ENCODE measurements at places on chromosomes 6 and 20.

DNA sequence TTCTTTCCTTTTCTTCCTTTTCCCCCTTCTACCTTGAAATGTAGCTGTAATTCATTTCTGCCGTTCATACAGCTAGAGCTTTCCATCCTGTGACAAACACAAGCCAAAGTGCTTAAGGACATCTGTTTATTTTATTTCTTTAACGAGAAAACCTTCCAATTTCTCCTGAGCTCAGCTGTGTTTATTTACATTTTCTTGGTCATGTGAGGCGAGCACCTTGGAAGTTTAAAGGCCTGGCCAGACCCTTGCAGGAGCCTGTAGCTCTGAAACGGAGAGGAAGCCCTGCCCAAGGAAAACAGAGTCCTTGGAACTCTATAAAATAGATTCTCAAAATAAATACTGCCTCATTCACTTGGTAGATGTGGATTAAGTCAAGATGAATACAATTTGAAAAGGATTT, 223.1 kb downstream of the EYA2 start:
- no peaks in the 10 kb centered on the region for H3K4me1 ChIP-seq
- H3K27me3 ChIP-seq: no peaks in the 10 kb centered on the region
- H3K4me3 ChIP-seq: no peak overlapping the region

DNA sequence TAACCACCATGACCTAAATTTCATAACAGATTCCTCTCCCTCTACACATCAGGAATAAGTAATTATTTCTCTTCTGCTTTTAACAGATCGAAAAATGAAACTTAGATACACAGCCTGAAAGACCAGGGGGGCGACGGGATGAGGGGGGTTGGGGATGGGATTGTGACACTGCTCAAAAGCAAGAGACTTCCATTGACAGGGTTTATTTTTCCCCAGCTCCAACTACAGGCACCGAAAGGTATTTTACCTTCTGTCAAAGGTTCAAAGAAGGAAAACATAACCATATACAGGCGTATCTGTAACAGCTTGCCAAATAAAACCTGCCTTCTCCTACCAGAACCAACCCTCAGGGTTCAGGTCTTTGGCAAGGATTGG, 1.3 kb downstream of the EPHA7 start:
- H3K27me3 ChIP-seq: no peaks in the 10 kb centered on the region
- no peak overlapping the region for H3K4me3 ChIP-seq
- DNase-seq: no peak
- no peaks in the 10 kb centered on the region for H3K36me3 ChIP-seq
- peaks cover 3% of the 10 kb centered on the region for H3K4me1 ChIP-seq

GRCh38 chr6:70353448-70353847, 50.6 kb upstream of the COL9A1 start:
- H3K36me3 ChIP-seq: no peaks in the 10 kb centered on the region
- DNase-seq: no peak
- no peak overlapping the region for H3K27ac ChIP-seq
- H3K27me3 ChIP-seq: no peaks in the 10 kb centered on the region

DNA sequence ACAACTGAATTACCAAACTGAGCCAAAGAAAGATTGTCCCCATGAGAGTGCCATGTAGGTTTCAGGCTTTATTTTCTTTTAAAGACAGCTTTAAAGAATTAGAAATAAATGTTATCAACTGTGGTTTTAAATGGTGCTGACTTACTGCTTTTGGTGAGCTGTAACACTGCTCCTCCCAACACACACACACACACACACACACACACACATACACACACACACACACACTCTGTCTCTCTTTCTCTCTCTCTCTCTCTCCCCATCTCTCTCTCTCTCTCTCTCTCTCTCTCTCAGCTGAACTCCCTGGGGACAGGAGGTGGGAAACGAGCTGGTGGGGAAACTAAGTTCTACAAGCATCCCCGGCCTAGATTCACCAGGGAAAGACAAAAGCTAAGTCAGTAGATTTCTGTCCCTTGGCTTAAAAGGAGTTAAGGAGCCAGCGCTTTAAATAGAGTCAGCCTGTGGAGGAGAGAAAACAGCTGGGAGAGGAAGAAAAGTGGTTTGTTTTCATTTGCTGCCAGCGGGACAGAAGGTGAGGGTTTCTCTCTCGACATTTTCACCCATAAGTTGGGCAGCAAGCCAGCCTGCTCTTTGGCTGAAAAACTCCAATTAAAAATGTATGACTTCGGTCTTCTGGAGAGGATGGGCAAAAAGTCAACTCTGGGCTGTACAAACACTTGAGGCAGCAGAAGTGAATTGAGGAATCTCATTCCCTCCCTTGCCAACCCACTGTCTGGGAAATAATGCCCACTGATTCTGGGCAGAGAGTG, 27.4 kb downstream of the CBLN4 start:
- H3K27me3 ChIP-seq: no peaks in the 10 kb centered on the region
- no peaks in the 10 kb centered on the region for H3K36me3 ChIP-seq
- no peaks in the 10 kb centered on the region for H3K4me1 ChIP-seq

DNA sequence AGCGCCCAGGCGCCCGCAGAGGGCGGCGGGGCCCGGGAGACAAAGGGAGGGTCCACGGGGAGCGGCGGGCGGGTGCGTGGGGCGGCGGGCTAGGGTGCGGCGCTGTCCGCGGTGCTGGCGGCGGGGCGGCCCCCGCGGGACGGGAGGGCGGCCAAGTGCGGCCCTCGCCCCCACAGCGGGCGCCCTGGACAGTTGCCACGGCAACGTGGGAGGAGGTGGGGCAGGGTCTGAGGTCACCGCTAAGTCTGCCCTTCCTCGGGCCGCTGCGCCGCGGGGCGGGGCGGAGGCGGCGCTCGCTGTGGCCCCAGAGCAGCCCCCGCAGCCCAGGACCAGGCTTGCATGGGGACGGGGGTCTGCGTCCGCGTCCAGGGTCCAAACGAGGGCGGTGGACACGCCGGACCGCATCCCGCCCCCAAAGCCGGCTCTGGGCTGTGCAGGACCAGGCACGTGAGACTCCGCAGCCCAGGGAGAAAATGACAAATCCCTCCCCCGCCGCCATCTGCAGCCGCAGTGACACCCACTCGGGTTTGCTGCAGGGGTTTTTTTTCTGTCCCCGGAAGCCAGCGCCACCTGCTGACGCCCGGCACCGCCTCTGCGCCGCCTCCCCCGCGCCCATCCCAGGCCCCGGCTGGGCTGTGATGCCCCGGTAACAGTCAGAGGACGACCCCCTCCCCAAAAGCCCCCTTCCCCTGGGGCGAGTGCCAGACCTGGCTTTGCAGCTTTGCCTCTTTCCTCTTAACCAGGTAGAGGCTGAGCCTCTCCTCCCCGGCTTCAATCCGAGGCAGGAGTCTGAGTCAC, 36.8 kb downstream of the YTHDF1 start:
- peaks cover 21% of the 10 kb centered on the region for H3K27me3 ChIP-seq
- H3K4me1 ChIP-seq: peaks cover 16% of the 10 kb centered on the region
- peak; percentile 63 for DNase-seq
- no peaks in the 10 kb centered on the region for H3K36me3 ChIP-seq
- peak overlapping the region; percentile 24 for H3K4me3 ChIP-seq

GRCh38 chr6:30678964-30679726, 6.3 kb upstream of the DHX16 start:
- H3K4me1 ChIP-seq: peaks cover 38% of the 10 kb centered on the region
- peak overlapping the region; percentile 70 for H3K4me3 ChIP-seq
- H3K27ac ChIP-seq: peak overlapping the region; percentile 94
- H3K36me3 ChIP-seq: peaks cover 32% of the 10 kb centered on the region
- DNase-seq: peak; percentile 87

DNA sequence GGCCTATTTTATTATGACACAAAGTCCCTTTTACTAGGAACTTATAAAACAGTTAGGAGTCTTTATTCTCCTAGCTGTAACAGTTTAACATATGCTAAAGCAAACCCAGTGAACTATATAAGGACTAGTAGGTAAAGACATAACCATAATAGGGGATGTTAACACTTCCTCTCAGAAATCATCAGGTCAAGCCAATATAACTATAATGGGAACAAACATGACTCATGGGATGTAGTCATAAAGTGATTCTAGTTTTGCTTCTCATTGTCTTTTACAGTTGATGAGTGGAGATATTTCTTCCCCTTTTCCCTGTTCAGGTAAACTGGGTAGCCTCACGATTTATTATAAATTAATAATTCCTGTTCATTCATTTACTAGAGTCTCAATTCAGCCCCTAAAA, 9.7 kb downstream of the PTCHD4 start:
- no peaks in the 10 kb centered on the region for H3K27me3 ChIP-seq
- no peaks in the 10 kb centered on the region for H3K4me1 ChIP-seq
- H3K27ac ChIP-seq: no peak overlapping the region
- H3K36me3 ChIP-seq: no peaks in the 10 kb centered on the region
- no peak overlapping the region for H3K4me3 ChIP-seq
- no peak for DNase-seq

DNA sequence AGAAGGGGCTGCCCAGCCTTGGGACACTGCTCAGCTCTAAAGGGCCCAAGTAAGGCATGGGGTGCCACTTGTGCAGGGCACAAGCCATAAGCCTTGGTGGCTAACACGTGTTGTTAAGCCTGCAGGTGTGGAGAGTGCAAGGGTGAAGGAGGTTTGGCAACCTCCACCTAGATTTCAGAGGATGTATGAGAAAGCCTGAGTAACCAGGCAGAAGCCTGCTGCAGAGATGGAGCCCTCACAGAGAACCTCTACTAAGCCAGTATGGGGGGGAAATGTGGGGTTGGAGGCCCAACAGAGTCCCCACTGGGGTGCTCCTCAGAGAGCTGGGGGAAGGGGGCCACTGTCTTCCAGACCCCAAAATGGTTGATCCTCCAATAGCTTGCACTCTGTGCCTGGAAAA, 32.6 kb downstream of the SERINC1 start:
- H3K4me1 ChIP-seq: no peaks in the 10 kb centered on the region
- H3K27ac ChIP-seq: no peak overlapping the region
- H3K36me3 ChIP-seq: peaks cover 30% of the 10 kb centered on the region
- H3K4me3 ChIP-seq: no peak overlapping the region
- DNase-seq: no peak
- no peaks in the 10 kb centered on the region for H3K27me3 ChIP-seq

DNA sequence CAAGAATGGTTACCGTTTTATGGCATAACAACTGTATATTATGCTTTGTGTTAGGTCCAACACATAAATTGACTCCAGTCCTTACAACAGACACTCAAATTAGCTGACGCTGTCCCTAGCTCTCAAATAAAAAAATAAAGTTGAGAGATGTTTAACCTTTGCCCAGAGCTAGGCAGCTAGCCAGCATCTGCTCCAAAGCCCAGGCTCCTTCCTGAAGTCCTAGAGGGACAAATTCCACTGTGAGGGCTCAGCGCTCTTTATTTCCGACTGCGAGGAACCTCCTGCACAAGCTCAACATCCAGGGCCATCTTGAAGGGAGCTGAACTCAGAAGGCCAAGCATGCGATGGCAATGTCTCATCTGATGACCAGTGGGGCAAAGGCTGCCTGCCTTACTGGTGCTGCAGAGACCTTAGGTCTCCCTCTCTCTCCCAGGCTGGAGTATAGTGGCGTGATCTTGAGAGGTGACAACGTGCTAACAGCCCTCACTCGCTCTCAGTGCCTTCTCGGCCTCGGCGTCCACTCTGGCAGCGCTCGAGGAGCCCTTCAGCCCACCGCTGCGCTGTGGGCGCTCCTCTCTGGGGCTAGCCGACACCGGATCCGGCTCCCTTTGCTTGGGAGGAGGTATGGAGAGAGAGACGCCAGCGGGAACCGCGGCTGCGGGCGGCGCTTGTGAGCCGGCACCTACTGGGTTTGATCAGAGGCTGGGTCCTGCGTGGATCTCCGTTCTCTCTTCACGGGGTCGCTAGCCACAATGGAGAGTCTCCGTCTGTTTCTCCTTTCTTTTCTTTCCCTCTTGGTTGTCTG, 24.7 kb upstream of the GFOD1 start:
- no peaks in the 10 kb centered on the region for H3K27me3 ChIP-seq
- H3K27ac ChIP-seq: no peak overlapping the region
- no peak overlapping the region for H3K4me3 ChIP-seq
- DNase-seq: no peak

DNA sequence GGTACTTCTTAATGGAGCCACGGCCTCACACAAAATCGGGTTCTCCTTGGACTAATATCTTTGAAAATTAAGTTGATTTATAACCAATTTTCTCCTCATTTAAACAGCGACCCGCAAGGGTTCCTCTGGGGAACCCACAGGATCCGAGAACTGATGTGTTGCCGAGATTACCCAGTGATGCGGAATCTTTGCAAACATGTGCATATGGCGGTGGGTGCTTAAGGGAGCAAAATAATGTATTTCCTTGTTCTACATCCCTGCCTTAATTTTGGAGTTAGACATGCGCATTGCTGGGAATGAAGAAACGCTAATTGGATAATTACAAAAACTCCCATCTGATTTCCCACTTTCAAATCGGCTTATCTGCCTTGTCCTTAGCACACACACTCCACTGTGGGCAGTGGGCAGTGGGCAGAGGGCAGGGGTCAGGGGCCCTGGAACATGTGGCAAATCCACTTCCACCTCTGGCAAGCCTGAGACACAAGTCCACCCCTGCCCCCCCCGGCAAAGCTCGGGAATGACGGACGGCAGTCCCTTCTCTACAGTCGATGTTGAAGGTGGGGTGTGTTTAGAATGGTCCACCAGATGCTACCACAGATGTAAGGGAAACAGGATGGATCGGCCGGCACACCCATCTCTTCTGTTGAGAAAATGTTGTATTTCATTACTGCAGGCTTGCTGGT, 137.4 kb upstream of the CDH4 start:
- H3K4me1 ChIP-seq: no peaks in the 10 kb centered on the region
- DNase-seq: no peak
- H3K27me3 ChIP-seq: no peaks in the 10 kb centered on the region
- no peaks in the 10 kb centered on the region for H3K36me3 ChIP-seq

- peak overlapping the region; percentile 87 for H3K27ac ChIP-seq
- H3K36me3 ChIP-seq: no peaks in the 10 kb centered on the region
- no peak for DNase-seq
- H3K4me3 ChIP-seq: peak overlapping the region; percentile 59
Measured at GRCh38 chr6:52994839-52995088, 320 bp downstream of the GSTA4 start.

DNA sequence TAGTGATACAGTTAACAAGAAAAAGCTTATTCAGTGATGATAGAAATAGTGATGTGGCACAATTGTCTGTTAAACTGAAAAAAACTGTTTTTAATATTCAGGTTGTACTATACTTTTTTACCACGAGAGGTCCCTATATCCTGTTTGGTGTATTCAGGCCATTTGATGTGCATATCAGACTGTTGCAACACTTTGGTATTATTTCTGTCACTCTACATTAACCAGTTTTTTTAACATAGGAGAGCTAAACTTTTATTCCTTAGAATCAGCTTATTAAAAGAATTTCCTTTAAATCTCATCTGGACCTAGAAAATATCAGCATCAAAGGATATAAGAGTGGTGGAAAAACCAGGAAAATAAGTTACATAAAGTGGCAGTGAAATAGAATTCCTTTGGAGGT, 36.8 kb downstream of the TSPYL4 start:
- H3K36me3 ChIP-seq: no peaks in the 10 kb centered on the region
- H3K27me3 ChIP-seq: no peaks in the 10 kb centered on the region
- no peaks in the 10 kb centered on the region for H3K4me1 ChIP-seq
- peak; percentile 36 for DNase-seq
